ENCODE measurements at places on chromosomes 5 and 9. TPM values are rescaled to one million over a fixed set of nuclear protein-coding genes. Genes with fewer than 3 reads are reported as not detected.

PCDHA6 gene
- polyA plus RNA-seq, result not detected

GRCh38 chr5:61697809-61698558 lies 365.9 kb downstream of the ZSWIM6 start:
- peaks cover 3% of the 10 kb centered on the region for H3K27me3 ChIP-seq
- no peaks in the 10 kb centered on the region for H3K36me3 ChIP-seq
- no peak overlapping the region for H3K4me3 ChIP-seq
- no peak for DNase-seq

- no peaks in the 10 kb centered on the region for H3K27me3 ChIP-seq
- no peak overlapping the region for H3K27ac ChIP-seq
- H3K4me1 ChIP-seq, result no peaks in the 10 kb centered on the region
- H3K36me3 ChIP-seq, result peaks cover 14% of the 10 kb centered on the region
- DNase-seq, result no peak
- H3K4me3 ChIP-seq, result no peak overlapping the region
Measured at GRCh38 chr5:37005252-37005651, 128.7 kb downstream of the NIPBL start.

- no peaks in the 10 kb centered on the region for H3K27me3 ChIP-seq
- DNase-seq, result no peak
- no peak overlapping the region for H3K27ac ChIP-seq
- no peak overlapping the region for H3K4me3 ChIP-seq
- peaks cover 4% of the 10 kb centered on the region for H3K4me1 ChIP-seq
- H3K36me3 ChIP-seq, result no peaks in the 10 kb centered on the region
Measured at GRCh38 chr9:16202221-16202620, 649.4 kb downstream of the CCDC171 start.

- H3K27ac ChIP-seq, result no peak overlapping the region
- H3K4me3 ChIP-seq, result no peak overlapping the region
- peaks cover 12% of the 10 kb centered on the region for H3K4me1 ChIP-seq
- no peaks in the 10 kb centered on the region for H3K36me3 ChIP-seq
- DNase-seq, result no peak
Measured at GRCh38 chr5:140358738-140359310, 1.2 kb upstream of the SLC4A9 start.

- no peaks in the 10 kb centered on the region for H3K36me3 ChIP-seq
- no peaks in the 10 kb centered on the region for H3K4me1 ChIP-seq
- no peak for DNase-seq
- no peak overlapping the region for H3K4me3 ChIP-seq
Measured at GRCh38 chr9:118918180-118918579, 451.1 kb downstream of the BRINP1 start.

GRCh38 chr5:137403869-137404268 lies 95.3 kb downstream of the SPOCK1 start:
- no peak overlapping the region for H3K4me3 ChIP-seq
- DNase-seq, result no peak
- no peaks in the 10 kb centered on the region for H3K27me3 ChIP-seq
- H3K27ac ChIP-seq, result no peak overlapping the region
- H3K36me3 ChIP-seq, result no peaks in the 10 kb centered on the region
- no peaks in the 10 kb centered on the region for H3K4me1 ChIP-seq

FOXD4 gene
- polyA plus RNA-seq, result not detected

MYO10 gene
- not detected for polyA plus RNA-seq

KLF9 gene
- polyA plus RNA-seq, result 1.3 TPM

GRCh38 chr9:70127540-70128416 lies 84.1 kb downstream of the MAMDC2 start:
- H3K4me3 ChIP-seq, result no peak overlapping the region
- H3K36me3 ChIP-seq, result no peaks in the 10 kb centered on the region
- no peaks in the 10 kb centered on the region for H3K4me1 ChIP-seq

DNA sequence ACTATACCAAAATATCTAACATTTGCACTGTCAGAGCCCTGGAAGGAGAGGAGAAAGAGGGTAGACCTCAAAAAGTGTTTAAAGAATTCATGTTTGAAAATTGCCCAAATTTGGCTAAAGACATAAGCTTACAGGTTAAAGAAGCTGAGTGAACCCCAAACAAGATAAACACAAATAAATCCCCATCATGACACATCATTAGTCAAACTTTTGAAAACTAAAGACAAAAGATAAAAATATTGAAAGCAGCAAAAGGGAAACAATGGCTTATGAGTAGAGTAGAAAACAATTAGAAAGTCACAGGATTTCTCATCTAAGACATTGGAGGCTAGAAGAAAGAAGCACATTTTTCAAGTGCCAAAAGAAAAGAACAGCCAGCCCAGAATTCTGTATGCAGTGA lies 6.1 kb upstream of the UBLCP1 start:
- peaks cover 6% of the 10 kb centered on the region for H3K27me3 ChIP-seq
- H3K4me3 ChIP-seq, result no peak overlapping the region
- no peak for DNase-seq
- no peak overlapping the region for H3K27ac ChIP-seq
- peaks cover 7% of the 10 kb centered on the region for H3K4me1 ChIP-seq
- H3K36me3 ChIP-seq, result no peaks in the 10 kb centered on the region

- no peaks in the 10 kb centered on the region for H3K4me1 ChIP-seq
- DNase-seq, result no peak
- H3K27ac ChIP-seq, result no peak overlapping the region
- H3K4me3 ChIP-seq, result no peak overlapping the region
- H3K36me3 ChIP-seq, result no peaks in the 10 kb centered on the region
- peaks cover 2% of the 10 kb centered on the region for H3K27me3 ChIP-seq
Measured at GRCh38 chr9:22354699-22355384, 91.8 kb upstream of the DMRTA1 start.

ORM2 gene
- not detected for polyA plus RNA-seq

DNA sequence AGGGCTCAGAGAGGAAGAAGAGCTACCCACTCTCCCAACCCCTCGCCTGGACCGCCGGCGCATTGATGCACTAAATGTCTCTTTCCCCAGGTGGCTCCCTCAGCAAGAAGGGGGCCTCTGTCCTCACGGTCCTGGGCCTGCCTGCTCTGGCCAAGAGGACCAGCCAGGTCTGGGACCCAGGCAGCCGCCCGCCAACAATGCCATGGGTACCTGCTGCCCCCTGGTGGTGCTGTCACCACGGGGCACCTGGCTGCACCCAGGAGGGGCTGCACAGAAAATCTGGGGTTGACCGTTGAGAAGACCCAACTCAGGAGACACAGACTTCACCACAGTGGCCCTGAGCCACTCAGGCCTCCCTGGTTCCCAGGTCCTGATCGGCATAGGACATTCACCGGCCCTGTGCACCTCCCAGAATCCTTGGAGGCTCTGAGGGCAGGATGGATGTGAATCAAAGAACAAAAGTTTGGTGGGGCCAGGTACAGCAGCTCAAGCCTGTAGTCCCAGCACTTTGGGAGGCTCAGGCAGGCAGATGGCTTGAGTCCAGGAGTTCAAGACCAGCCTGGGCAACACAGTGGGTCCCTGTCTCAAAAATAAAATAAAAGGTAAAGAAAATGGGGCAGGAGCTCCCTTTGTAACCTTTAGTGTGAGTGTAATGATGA lies 2.4 kb upstream of the VAV2 start:
- H3K36me3 ChIP-seq, result no peaks in the 10 kb centered on the region
- H3K4me1 ChIP-seq, result no peaks in the 10 kb centered on the region
- peak; percentile 66 for DNase-seq
- H3K4me3 ChIP-seq, result peak overlapping the region; percentile 44

Data from immature natural killer cell (primary cell).